IMR-90 (cell line): ENCODE measurements at places on chromosomes 3 and 15. TPM values are rescaled to one million over a fixed set of nuclear protein-coding genes. Genes with fewer than 3 reads are reported as not detected.

DNA sequence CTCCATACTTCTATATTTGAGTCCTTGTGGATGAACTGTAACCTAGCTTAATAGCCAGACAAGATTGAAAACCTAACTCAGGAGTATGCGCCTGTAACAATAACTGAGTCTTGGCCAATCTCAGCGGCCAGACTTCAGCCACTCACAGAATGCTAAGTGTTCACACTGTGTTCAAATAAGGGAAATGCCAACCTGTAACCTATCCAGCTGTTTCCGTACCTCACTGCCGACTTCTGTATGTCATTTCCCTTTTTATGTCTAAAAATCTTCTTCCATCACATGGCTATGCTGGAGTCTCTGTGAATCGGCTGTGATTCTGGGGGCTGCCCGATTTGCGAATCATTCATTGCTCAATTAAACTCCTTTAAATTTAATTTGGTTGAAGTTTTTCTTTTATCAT is 169.2 kb downstream of the NFKBIZ start:
- no peak for DNase-seq

GRCh38 chr3:13636186-13636585 is 87.3 kb downstream of the FBLN2 start:
- no peak for DNase-seq

DNA sequence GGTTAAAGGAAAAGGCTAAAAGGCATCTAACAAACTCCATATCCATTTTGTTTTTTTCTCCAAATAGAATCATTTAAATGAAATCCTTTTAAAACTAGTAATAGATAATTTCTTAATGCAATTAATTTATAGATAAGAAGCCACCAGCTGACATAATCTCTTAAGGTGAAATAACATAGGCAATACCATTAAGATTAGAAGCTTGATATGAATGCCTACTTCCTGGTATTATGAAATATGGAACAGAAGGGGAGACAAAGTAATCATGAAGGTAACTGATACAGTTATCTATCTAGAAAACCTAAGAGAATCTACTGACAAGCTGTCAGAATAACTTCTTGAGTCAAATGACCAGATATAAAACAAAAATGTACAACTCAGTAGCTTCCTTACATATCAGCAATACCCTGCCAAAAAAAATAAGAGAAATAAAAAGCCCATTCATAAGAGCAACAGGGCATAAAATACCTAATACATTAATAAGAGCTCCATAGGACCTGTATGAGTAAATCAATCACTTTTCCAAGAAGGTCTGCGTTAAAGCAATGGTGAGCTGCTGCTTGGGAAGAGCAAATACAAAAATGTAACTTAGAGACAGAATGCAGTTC is 10.7 kb downstream of the EHD4 start:
- DNase-seq: no peak

- DNase-seq: peak; percentile 63
These were observed 26.2 kb downstream of the CHSY1 start for GRCh38 chr15:101225658-101226057.

DNA sequence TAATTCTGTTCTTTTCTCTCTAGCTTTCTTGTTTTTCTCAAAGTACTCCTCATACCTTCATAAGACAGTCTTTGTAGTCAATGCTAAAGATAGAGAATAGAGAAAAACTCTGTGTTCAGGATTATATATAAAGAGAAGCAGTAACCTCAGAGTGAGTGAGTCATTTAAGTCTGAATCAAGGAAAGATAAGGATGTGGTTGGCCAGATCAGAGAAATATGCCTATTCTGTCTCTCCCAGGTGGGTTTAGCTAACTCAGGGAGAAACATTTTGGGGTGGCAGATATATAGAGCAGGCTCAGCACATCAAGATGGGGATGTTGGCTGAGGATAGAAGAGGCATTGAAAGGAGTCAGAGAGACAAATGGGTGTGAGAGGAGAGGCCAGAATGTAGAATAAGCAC is 31.4 kb downstream of the GTF2E1 start:
- peak; percentile 75 for DNase-seq

DNA sequence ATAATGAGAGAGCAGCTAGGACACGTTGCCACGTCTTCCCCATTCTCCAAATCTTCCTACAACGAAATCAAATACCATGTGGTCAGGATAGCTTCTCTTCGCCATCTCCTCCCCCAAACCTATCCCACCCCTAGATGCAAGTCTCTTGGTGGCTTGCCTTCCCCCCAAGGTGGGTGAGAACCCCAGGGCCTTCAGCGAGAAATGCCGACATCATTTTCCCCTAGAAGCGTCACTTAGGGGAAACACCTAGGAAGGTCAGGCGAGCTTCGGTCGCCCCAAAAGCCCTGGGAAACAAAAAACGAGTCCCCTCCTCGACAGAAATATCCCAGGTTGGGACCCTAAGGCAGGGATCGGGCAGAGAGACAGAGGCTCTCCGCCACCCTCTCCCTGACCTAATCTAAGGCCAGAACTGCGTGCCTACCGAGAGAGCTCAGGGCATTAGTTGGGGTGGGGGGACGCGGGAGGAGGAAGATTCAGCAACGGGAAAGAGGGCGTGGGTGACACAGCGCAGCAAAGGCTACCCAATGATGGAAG is 502 bp downstream of the DPH3 start:
- no peak for DNase-seq

GRCh38 chr15:38189671-38190295 is 62.9 kb upstream of the SPRED1 start:
- no peak for DNase-seq

GRCh38 chr15:59437142-59437816 is 707 bp upstream of the FAM81A start:
- no peak for DNase-seq

GRCh38 chr3:195033531-195034091 is 237.3 kb downstream of the XXYLT1 start:
- no peak for DNase-seq

DNA sequence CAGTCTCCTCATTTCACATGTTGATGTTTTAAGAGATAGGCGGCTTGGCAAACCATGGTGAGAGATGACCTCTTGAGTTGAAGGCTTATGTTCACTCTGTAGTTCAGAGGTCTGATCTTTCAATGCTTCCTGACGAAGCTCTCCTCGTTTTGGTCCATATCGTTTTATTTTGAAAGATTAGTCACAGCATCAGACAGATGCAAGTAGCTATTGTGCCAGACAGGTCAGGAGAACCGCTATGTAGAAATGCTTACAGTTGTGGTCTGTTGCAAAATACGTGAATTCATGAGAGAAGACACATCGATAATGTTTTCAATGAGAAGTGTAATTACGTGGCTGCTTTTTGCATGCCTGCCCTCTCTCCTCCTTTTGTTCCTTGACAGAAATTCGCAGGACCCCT is 47.5 kb downstream of the CHL1 start:
- DNase-seq: peak; percentile 90

DNA sequence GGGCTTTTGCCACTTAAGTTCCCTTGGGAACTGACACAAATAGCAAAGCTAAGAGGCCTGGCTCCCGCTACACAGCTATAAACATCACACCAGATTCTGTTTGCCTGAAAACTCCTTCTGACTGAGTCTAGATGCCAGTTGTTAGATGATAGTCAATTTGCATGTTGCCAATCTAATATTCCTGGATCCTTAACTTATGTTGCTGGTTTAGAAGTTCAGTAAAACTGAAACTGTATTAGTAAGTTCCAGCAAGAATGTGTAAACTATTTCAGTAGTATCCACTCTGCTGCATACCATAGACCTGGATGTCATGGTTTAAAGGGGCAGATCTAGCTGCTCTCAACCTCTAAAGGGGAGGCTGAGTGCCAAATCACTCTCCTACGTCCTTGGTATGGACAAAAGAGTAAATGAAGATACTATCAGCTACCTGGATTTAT is 27.1 kb upstream of the LACTB start:
- peak; percentile 86 for DNase-seq

DNA sequence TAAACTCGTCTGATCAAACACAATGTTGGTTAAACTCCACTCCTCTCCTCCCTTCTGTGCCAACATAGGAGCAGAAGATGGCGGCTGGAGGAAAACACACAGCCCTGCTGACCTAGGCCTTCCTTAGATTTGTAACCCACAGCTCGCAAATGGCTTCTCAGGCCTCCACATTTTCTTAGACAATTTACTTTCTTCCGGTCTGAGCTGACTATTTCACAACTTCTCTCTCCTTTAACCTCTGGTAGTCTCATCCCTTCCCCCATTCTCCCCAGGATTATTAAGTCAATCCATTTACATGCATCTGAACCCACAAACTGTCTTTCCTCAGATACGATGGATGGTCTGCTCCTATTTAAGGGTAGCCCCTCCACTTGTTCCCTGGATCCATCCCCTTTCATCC is 25.7 kb upstream of the ULK4 start:
- DNase-seq: no peak

DNA sequence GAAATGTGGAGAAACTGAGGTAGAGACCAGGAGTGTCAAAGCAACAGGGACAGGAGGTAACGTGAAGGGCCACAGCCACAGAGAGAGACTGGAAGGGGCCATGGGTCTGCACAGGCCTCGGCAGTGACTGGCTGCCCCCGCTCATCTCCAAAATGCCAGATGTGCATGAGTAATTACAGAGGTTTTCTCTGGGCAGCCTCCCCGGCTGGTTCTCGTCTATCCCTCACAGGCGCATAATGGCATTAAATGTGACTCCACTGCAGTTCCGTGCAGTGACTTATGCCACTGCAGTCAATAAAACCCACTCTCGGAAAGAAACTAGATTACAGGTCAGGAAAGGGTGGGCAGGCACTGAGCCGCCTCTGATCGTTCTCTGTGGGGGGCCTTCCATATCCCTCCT is 74.7 kb downstream of the WDR76 start:
- no peak for DNase-seq

The FBXW12 gene
- not detected in 2 replicates for total RNA-seq

The TMOD2 gene
- 5.4 and 6.9 TPM in 2 replicates for total RNA-seq

The GLDN gene
- total RNA-seq: under 0.01 TPM in 1 of 2 replicates, not detected in the other

The CCNB2 gene
- 52.5 and 57.2 TPM in 2 replicates for total RNA-seq

The ANKRD63 gene
- under 0.01 TPM in 1 of 2 replicates, not detected in the other for total RNA-seq

The LSG1 gene
- 45.2 and 46.7 TPM in 2 replicates for total RNA-seq

The FETUB gene
- not detected in 2 replicates for total RNA-seq

The DNAJC13 gene
- 48.6 and 67.8 TPM in 2 replicates for total RNA-seq
